ENCODE measurements at places on chromosomes 12 and 14. TPM values are rescaled to one million over a fixed set of nuclear protein-coding genes. Genes with fewer than 3 reads are reported as not detected.

GRCh38 chr12:29287622-29288021 lies 93.3 kb downstream of the ERGIC2 start:
- ATAC-seq, result no peak

DNA sequence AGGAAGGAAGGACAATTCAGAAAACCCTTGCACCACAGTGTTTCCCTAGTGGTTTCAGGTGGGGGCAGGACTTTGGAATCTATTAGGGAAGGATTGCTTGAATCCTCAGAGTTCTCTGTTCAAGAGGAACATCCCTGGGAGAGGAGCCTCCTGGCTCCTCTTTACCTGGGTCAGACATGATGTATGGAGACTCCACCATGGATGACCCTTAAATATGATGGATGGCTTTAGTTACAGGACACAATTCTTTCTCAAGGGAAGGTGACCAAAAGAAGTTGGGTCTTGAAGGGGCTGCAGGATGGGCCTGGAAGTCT lies 396.6 kb downstream of the NRXN3 start:
- no peak for ATAC-seq

TDRD9 gene
- total RNA-seq, result not detected

DYRK2 gene
- total RNA-seq, result 20.2 TPM

GRCh38 chr12:53187145-53187899 lies 6.6 kb upstream of the CSAD start:
- peak; percentile 9 for ATAC-seq

GRCh38 chr12:6570264-6570887 lies 2.3 kb upstream of the NOP2 start:
- ATAC-seq, result peak; percentile 23

DNA sequence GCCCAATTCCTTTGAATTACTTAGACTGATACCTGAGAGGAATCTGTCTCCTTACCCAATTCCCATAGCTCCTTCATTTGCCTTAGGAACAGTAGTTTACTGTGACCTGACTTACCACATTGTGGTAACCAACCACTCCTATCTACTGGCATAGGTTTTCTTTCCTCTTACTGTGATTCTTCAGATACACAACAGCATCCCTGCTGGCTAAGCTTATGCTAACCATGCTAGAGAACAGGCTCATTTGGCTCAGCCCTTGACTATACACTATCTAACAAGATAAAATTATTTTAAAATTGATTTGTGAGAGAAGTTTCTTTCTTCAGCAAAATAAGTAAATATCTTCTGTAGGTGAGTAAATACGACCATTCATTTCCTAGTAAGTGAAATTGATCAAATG lies 320.4 kb upstream of the DDHD1 start:
- peak; percentile 22 for ATAC-seq

DNA sequence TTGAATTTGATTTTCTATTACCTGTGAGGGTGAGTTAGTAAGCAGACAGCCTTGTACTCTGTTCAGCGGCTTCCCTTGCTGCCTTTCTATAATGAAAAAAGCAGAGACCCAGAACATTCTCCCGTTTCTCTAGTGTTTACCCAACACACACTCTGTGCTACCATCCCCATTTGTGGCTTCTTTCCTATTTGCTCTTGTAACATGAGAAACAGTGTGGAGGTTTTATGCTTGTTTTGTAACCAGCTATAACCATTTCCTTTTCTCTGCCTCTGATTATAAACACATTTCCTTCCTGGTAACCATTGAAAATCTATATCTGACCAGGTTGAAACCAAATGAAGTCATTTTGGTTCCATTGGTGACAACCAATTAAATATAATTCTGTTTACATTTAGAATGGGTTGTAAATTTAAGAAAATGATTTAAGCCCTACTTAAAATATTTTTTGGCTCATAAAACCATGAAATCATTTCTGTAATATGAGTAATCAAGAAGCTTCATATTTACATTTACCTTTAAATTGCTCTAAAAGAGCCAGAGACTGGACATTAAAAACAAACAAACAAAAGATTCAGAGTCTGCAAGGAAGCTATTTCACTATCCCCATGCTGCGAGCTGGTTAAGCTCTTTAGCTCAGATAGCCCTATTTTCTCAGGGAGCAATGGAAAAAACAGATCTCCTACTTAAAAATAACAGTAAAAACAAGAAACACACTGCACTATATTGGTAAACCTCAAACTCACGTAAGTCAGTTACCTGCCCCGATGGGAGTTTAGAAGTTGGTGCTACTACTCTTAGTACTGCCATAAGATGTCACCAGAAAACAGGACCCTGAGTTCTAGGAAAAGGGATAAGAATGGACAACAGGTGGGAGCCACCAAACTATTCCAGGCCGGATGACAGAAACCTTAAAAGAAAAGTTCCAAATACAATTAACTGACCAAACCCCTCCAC lies 206.5 kb upstream of the EEA1 start:
- no peak for ATAC-seq

GRCh38 chr12:105485921-105486320 lies 155.4 kb downstream of the C12orf75 start:
- no peak for ATAC-seq

YAF2 gene
- 28.8 TPM for total RNA-seq

- no peak for ATAC-seq
Measured at GRCh38 chr12:99453836-99454538, 193.6 kb upstream of the GARIN6 start.

- no peak for ATAC-seq
Measured at GRCh38 chr14:58713677-58714076, 75.9 kb downstream of the DACT1 start.

GRCh38 chr14:89848165-89848564 lies 106.4 kb downstream of the EFCAB11 start:
- ATAC-seq, result no peak

DNA sequence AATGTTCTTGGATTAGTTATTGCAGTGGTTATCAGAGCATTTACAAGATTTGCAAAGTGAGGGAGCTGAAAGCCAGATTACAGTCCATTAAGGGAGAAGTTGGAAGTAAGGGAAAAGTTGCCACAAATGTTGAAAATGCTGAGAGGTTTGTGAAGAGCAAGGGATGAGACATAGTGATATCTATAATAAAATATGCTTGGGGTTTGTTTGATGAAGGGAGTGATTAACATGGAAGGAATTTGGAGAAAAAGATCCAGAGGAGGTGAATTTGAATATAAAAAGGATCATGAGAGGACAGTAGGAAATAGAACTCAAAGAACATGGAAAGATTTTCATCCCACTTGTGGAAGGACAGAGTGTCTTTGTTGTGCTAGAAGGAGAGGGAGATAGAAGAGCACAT lies 19.3 kb upstream of the CCER1 start:
- no peak for ATAC-seq

NINJ2 gene
- total RNA-seq, result 0.21 TPM

GRCh38 chr14:55239320-55239719 lies 31.9 kb upstream of the FBXO34 start:
- ATAC-seq, result no peak

DNA sequence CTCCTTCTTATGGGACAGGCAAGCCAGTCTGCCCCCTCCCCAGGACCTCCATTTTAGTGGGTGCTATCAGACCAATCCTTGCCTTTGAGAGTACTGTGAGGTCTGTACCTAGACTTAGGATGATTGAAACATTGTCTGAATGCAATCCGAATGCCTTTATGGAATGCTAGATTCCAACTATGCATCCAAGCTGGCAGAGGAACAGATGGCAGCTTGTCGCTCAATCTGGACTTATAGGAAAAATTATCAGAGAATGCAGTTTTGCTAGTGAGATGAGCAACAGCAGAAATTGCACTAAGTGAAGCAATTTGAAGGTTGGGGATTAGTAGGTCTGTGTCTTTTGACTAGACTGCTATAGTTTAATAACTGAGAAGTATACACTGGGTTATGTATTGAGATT lies 109.1 kb downstream of the DYRK2 start:
- no peak for ATAC-seq

DNA sequence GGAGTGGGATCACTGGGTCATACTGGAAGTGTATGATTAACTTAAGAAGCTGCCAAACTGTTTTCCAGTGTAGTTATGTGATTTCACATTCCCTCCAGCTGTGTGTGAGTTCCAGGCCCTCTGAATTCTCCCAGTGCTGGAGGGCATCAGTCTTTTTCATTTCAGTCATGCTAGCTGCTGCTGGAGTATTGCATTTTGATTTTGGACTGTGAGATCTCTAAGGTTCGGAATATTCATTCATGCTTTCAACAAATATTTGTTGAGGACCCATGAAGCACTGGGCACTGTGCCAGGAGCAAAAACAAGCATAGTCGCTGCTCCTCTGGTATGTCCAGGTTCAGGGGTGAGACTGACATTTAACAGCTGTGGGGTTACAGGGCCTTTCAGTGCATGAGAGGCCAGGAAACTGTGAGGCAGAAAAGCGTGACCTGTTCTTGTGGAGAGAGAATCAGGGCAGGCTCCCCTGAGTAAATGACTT lies 133.2 kb downstream of the SCARB1 start:
- ATAC-seq, result peak; percentile 21

MON2 gene
- total RNA-seq, result 71.2 TPM

- peak; percentile 88 for ATAC-seq
Measured at GRCh38 chr12:98424726-98425401, 90.5 kb upstream of the TMPO start.

TAS2R42 gene
- 0.33 TPM for total RNA-seq

GRCh38 chr14:104284636-104285507 lies 146.5 kb downstream of the KIF26A start:
- ATAC-seq, result no peak

- no peak for ATAC-seq
Measured at GRCh38 chr14:56341766-56342493, 223.7 kb downstream of the PELI2 start.

- ATAC-seq, result no peak
Measured at GRCh38 chr12:67358781-67359338, 89.7 kb downstream of the CAND1 start.

DPF3 gene
- total RNA-seq, result 7.9 TPM

DNA sequence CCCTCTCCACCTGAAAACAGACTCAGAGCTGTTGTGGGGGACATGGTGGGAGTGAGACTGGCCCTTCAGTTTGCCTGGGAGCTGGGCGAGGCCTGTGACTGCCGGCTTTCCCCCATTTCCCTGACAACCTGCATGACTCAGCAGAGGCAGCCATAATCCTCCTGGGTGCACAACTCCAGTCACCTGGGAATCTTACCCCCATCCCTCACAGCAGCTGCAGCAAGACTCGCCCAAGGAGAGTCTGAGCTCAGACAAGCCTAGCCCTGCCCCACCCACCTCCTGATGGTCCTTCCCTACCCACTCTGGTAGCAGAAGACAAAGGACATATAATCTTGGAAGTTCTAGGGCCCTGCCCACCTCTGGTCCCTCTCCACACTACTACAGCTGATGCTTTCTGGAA lies 207.3 kb upstream of the ARID2 start:
- no peak for ATAC-seq

- ATAC-seq, result no peak
Measured at GRCh38 chr12:85644508-85644907, 191.7 kb downstream of the RASSF9 start.

KRT81 gene
- 0.13 TPM for total RNA-seq

DNA sequence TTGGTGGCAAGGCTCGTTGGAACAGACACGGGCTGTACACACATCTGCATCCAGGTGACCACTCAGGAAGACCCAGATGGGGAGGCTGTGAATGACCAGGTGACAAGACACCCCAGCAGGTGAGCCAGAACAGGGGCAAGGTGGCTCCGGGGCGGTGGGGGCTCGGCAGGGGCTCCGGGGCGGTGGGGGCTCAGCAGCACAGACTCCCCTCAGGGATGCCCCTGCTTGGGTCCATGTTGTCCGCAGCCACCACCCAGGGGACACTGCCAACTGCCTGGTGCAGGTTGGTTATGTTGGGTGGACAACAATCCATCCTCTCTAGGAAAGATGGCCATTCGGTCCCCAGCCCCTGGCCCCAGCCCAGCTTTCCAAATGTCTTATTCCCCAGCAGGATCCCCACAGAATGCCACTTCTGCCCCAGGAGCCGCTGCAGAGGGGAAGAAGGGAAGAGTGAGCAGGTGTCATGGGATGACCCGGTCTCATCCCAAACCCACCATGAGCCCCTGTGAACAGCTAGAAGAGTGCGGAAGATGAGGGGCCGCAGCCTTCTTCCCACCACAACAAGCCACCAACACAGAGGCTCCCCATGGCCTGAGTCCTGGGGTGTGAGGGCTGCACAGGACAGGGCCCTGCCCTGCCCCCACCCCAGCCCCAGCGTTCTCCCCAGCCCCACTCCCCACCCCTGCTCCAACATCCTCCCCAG lies 31.4 kb upstream of the C14orf180 start:
- no peak for ATAC-seq

STYX gene
- total RNA-seq, result 10.5 TPM

- ATAC-seq, result no peak
Measured at GRCh38 chr12:47388712-47389111, 309.0 kb upstream of the AMIGO2 start.

GRCh38 chr14:24055971-24056799 lies 4.4 kb downstream of the CARMIL3 start:
- no peak for ATAC-seq

DNA sequence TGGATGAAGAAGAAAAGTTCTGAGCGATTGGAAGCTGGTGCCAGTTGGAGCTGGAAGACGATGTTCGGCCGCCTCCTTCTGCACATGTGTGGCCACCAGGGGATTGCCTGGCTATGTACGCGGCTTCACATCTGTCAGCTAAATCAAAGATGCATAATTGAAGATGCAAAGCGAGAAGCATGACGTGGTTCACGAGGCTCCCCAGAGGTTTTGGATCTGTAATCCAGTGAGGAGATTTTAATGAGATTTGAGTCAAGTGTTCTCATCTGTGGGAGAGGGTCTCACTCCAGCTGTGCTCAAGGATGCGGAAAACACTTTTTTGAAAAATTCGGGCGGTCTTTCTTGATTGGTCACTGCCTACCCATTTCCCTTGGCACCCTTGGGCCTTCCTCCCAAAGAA lies 94.6 kb downstream of the PAX9 start:
- no peak for ATAC-seq

DNA sequence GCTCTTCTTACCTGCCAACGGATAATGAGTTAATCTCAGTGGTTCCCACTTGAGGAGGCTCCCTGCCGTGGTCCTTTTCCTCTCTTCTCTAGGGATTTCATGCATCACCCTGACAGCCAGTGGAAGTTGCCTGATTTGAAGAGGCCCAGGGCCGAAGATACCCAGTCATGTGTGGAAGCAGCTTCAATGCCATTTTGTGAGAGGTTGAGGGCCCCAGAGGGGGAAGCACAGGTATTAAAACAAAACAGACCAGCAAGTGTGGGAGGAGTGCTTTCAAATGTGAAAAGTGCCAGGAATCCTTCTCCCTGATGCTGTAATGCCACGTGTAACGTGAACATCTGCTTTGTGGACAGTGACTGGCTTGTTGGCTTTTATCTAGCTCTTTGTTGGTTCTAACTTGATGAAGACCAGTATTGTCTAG lies 1.5 kb downstream of the TCP11L2 start:
- ATAC-seq, result peak; percentile 9

- ATAC-seq, result peak; percentile 18
Measured at GRCh38 chr14:104794993-104795780, at the start of gene AKT1. Gene AKT1 (minus strand): TSS chr14:104795748. CDS start chr14:104792643, 3,105 bp downstream.
